Esophagus muscularis mucosa (tissue), 4 donors: ENCODE measurements at places on chromosomes 6 and 20. TPM values are rescaled to one million over a fixed set of nuclear protein-coding genes. Genes with fewer than 3 reads are reported as not detected.
A peak's percentile ranks its signal among the peaks of the same experiment; 100 is the strongest.

DNA sequence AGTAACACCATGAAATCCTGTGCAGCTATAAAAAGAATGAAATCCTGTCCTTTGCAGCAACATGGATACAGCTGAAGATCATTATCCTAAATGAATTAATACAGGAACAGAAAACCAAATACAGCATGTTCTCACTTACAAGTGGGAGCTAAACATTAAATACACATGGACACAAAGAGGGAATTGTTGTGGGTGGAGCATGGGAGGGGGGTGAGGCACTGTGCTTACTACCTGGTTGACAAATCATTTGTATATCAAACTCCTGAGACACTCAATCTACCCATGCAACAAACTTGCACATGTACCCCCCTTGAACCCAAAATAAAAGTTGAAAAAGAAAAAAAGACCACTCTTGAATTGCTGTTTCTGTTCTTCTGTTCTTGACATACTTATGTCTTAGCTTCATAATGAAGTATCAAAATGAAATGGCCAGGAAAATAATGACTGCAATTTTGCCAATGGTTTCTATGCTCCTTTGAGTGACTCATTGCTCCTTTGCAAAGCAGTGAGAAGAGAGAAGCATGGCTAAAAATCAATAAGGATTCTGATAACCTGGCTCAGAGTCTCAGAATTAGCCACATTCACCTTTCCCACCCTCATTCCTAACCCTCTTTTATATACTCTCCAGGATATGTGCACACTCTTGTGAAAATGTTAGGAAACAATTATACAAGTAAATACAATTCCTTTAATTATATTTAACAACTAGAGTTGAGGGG lies 71.0 kb downstream of the CYP39A1 start:
- H3K27ac ChIP-seq: no peak overlapping the region
- no peak overlapping the region for H3K4me3 ChIP-seq
- no peak for DNase-seq
- H3K36me3 ChIP-seq: no peaks in the 10 kb centered on the region
- no peaks in the 10 kb centered on the region for H3K4me1 ChIP-seq

The HEY2 gene
- total RNA-seq: 1.7 TPM

The TUBB1 gene
- 0.83 TPM for total RNA-seq

The SNAI1 gene
- total RNA-seq: 2.6 TPM

- H3K4me3 ChIP-seq: no peak overlapping the region
- H3K36me3 ChIP-seq: peaks cover 93% of the 10 kb centered on the region
- no peak for DNase-seq
- no peaks in the 10 kb centered on the region for H3K27me3 ChIP-seq
Measured at GRCh38 chr20:31549513-31549880, 35.3 kb downstream of the HM13 start.

- H3K4me3 ChIP-seq: peak overlapping the region; percentile 64
- H3K27ac ChIP-seq: no peak overlapping the region
- H3K36me3 ChIP-seq: peaks cover 10% of the 10 kb centered on the region
- H3K4me1 ChIP-seq: peaks cover 29% of the 10 kb centered on the region
- DNase-seq: no peak
Measured at GRCh38 chr6:10692965-10693538, 1.4 kb downstream of the C6orf52 start.

The TRIM15 gene
- total RNA-seq: not detected

DNA sequence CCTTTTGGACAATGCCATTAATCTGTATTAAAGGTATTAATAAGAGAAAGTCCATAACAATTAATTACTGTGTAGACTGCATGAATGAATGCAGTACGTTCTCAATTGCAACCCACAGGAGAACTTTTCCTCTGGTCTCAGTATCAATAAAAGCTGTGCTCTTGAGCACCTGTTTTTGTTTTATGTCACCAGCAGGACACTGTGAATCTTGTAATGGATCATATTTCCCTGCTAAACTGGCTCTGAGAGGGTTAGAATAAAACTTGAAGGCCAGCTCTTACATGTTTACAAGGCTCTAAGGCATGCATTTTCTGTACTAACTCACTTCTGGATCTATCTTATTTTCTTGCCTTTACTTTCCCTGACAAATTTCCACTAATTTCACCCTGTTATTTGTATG lies 214.3 kb upstream of the PLN start:
- H3K36me3 ChIP-seq: no peaks in the 10 kb centered on the region
- peak overlapping the region; percentile 53 for H3K27ac ChIP-seq
- H3K4me1 ChIP-seq: peaks cover 29% of the 10 kb centered on the region
- DNase-seq: no peak
- H3K4me3 ChIP-seq: no peak overlapping the region

DNA sequence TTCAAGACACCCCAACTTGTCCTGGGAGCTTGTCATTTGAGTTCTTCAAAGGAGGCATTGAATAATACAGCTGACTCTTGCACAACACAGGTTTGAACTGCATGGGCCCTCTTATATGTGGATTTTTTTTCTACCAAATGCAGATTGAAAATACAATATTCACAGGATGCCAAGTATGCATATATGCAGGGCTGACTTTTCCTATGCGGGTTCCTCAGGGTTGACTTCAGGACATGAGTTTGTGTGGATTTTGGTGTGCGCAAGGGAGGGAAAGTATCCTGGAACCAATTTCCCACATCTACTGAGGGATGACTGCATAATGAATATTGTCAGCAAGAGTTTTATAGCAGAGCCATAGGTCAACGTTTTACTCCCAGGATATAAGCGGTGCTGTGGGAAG lies 70.0 kb upstream of the RALY start:
- no peak for DNase-seq
- H3K27ac ChIP-seq: no peak overlapping the region
- H3K36me3 ChIP-seq: no peaks in the 10 kb centered on the region
- no peak overlapping the region for H3K4me3 ChIP-seq
- no peaks in the 10 kb centered on the region for H3K27me3 ChIP-seq
